ENCODE measurements at places on chromosomes 4 and X.

DNA sequence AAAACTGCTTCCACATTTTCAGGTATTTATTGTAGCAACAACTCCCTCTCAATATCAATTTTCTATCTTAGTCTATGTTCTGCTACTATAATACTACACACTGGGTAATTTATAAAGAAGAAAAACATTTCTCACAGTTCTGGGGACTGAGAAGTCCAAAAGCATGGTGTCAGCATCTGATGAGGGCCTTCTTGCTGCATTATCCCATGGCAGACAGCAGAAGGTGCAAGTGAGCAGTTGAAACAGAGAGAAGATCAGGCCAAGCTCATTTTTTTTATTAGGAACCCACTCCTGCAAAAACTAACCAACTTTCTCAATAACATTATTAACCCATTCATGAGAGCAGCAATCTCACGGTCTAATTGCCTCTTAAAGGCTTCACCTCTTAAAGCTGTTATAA lies 376.0 kb downstream of the RAB28 start:
- no peak for DNase-seq

GRCh38 chr4:156870131-156870530 lies 101.5 kb downstream of the PDGFC start:
- no peak for DNase-seq

- no peak for DNase-seq
Observed at GRCh38 chr4:100379583-100380105, 138.2 kb downstream of the EMCN start.

- no peak for DNase-seq
Observed at GRCh38 chrX:102044496-102044895, 81.0 kb upstream of the TCEAL2 start.

- DNase-seq, result no peak
Observed at GRCh38 chr4:14539246-14539645, 463.0 kb upstream of the CPEB2 start.

DNA sequence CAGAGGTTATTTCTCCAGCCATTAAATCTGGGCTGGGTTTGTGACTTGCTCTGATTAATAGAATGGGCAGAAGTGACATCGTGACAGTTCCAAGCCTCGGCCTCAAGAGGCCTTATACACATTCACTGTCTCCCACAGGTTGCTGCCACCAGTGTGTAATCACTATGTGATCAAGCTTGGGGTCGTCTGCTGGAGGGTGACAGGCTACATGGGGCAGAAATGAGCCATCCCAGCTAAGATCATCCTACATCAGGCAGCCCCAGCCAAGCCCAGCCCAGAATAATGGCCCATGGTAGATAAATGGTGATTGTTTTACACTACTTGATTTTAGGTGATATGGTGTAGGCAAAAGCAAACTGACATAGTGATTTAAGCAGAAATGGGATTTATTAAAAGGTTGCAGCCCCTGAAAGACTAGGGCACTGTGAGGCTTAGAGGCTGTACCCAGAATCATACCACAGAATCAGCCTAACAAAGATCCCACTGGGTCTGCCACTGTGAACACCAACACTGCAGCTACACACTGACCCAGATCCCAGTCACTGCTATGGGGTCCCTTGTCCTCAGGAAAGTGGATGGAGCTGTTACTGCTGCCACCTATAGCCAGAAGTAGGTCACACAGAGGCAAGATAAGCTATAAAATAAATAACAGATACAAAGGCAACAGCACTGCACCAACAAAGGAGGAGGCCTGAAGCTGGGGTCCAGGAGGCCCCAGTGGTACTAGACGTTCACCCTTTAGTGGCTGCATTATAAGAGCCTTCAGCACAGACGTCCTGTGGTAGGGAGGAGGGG lies 159.6 kb upstream of the RBPJ start:
- DNase-seq, result no peak

GRCh38 chr4:34615315-34615714 lies 1629.0 kb downstream of the ARAP2 start:
- DNase-seq, result no peak

DNA sequence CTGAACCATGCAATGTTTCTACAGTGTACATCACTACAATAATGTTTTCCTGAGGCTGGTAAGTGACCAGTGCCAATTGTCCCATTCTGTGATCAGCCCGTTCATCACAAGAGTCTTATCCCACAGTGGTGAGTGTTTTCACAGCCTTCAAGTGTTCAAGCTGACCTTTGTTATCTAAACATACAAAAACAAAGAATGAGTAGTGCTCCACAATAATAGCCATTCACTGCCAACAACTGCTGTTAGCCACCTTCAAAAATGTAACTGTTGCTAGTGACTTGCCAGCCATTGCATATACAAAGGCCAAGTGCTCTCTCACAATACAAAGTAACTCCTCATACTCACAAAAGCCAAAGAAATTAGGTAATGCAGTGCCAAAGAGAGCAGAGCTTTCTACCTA lies 1084.1 kb downstream of the FAM133A start:
- no peak for DNase-seq

GRCh38 chr4:168524006-168524405 lies 27.2 kb downstream of the PALLD start:
- DNase-seq, result no peak

DNA sequence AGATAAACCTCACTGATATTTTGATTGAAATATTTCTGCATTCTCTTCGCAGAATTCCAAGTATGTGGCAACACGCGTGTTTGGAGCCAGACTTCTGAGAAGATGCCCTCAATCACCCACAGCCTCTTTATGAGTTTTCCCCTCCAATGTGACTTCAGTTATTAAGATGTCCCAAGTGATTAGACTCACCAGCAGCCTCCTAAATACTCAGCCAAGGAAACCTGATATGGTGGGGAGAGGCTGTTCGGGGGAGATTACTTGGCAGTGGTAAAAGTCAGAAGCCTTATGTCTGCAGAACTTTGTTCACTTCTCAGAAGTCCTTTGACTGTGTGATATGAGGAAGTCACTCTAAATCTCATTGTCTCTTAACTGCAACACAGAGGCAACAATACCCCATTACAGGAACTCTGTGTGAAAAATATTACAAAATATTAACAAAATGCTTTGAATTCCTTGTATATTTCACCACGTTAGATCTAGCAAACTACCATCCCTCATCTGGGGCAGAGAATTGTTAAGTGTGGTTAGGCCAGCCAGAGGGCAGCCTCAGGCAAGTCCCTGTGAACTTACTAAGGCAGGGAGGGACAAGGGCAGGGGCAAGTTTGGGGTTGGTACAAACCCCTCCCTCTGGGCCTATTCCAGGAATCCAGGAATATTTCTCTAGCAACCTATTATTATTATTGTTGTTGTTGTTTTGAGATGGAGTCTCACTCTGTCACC lies 151.4 kb upstream of the USP9X start:
- DNase-seq, result no peak

Measured in cortex of kidney (tissue), 1 donor.